ENCODE measurements at places on chromosomes 13 and 19.
A peak's percentile ranks its signal among the peaks of the same experiment; 100 is the strongest.

DNA sequence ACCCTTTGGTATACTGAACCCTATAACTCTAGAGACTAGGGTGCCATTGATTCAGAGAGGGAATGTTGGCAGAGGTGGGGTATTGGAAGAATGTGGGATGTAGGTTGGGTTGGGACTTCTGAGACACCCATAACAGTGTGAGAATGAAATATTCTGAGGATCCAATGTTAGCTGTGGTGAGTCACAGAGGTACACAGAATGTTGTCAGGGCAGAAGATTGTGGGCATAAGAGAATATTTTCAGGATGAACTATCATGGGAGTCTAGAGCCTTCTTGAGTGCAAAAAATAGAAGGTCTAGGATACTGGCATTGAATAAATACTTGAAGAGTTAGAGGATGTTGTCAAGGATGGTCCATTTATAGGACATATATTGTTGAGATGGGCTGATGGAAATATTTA lies 9.0 kb downstream of the KLK13 start:
- DNase-seq = no peak

- DNase-seq = no peak
Observed at GRCh38 chr19:30757837-30758617, 385.8 kb downstream of the ZNF536 start.

- no peak for DNase-seq
Observed at GRCh38 chr13:59532405-59532804, 631.3 kb downstream of the DIAPH3 start.

GRCh38 chr13:113140677-113141600 lies 17.5 kb upstream of the PROZ start:
- DNase-seq = no peak

GRCh38 chr13:87837946-87838345 lies 166.8 kb downstream of the SLITRK5 start:
- DNase-seq = no peak

GRCh38 chr13:28510542-28510941 lies 15.6 kb upstream of the FLT1 start:
- no peak for DNase-seq

- peak; percentile 43 for DNase-seq
Observed at GRCh38 chr19:45615795-45616703, 14.0 kb upstream of the GPR4 start.

DNA sequence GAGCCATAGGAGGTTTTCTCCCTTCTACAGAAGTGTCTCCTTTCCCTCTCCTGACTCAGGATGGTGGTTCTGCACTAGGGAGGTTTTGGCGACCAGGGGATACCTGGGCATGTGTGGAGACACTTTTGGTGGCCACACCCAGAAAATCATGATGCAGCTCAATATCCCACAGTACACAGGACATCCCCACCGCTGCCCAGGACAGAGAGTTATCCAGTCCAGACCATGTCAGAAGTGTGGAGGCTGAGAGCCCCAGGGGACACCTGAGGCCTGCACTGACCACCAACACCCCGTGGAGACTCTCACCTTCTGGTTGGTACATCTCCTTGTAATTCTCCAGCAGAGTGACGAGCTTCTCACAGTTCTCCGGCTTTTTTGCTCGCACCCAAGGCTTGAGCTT lies 16.6 kb downstream of the PEG3 start:
- DNase-seq = no peak

DNA sequence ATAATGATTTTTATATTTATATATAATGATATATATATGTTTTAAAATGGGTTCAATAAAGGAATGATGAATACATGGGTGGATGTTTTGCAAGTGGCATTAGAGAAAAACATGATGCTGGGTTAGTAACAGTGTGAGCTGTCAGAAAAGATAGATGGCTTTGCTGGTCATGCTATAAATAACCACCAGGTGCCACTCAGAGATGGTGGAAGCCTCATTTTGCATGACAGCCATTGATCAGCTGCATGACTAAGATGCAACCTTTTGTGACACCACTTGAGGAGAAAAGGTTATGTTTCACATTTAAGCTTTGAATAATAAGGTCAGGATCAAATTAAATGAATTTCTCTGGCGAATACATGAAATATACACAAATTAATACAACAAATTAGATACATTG lies 737.7 kb downstream of the PCDH9 start:
- no peak for DNase-seq

DNA sequence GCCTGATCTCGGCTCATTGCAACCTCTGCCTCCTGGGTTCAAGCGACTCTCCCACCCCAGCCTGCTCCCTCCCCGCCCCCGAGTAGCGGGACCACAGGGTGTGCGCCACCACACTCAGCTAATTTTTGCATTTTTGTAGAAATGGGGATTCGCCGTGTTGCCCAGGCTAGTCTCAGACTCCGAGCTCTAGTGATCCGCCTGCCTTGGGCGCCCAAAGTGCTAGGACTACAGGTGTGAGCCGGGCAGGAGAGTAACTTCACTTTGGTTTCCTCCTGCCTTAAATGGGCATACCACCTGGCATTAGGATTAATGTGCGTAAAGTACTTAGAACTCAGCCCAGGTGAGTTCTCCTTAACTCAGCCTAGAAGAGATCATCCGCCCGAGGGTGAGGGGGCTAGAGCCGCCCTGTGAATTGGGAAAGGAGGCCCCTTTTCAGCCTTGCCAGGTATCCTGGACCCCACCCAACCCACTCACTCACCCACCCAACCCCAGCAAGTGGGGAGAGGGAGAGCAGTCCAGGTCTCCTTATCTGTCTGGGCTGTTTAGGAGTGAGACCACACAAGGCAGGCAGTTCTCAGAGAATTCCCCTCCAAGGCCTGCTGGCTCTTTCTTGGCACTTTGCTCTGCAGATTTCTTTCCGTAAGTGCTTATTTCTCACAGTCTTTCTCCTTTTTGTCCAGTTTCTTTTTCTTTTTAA lies 1.2 kb upstream of the ZFP36 start:
- DNase-seq = no peak

DNA sequence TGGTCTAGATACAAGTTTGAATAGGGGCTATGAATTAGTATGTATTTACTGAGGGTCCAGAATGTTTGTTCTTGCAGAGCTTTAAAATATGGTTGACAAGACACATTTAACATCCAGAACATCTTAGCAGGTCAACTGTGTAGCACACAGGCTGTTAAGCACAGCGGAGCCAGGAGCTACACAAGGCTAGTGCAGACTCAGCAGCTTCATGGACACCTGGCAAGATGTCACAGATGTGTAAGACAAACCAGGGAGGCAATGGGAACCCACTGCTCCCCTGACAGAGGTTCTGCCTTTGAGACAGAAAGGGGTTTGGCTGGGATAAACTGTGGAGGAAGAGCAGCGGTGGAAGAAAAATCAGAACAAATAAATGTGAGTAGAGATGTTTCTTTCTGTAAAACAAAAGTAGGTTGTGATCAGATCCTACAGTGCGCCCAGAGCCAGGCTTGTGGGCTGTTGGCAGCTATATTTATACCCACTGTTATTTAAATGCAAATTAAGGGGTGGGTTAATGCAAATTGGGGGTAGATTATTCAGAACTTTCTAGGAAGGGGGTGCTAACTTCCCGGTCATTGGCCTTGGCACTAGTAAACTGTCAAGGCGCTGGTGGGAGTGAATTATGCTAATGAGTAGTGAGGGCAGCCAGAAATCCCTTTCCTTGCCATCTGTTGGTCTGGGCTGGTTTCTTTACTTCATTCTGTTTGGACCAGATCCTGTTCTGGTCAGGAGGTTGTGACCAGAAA lies 33.0 kb downstream of the MIPEP start:
- no peak for DNase-seq

DNA sequence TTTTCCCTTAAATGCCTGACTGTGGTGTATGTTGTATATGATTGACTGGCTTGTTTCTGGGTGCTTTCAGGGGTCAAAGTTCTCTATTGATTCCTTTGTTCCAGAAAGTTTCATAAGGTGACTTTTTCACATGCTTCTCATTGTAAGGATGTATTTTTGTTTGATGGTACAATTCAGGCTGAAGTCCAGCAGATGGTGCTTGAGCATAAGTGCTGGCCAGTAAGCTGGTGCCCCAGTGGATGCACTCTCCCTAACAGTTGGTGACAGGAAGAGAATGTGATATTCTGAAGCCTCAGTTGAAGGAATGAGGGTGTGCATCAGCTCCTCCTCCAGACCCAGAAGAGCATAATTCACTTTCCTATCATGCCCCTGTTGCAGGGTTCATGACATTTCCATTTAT lies 1941.6 kb upstream of the PRR20A start:
- no peak for DNase-seq

GRCh38 chr19:36026091-36026876 lies 6.4 kb downstream of the CLIP3 start:
- DNase-seq = no peak

GRCh38 chr19:45485305-45486077 lies 11.4 kb downstream of the RTN2 start:
- peak; percentile 94 for DNase-seq

DNA sequence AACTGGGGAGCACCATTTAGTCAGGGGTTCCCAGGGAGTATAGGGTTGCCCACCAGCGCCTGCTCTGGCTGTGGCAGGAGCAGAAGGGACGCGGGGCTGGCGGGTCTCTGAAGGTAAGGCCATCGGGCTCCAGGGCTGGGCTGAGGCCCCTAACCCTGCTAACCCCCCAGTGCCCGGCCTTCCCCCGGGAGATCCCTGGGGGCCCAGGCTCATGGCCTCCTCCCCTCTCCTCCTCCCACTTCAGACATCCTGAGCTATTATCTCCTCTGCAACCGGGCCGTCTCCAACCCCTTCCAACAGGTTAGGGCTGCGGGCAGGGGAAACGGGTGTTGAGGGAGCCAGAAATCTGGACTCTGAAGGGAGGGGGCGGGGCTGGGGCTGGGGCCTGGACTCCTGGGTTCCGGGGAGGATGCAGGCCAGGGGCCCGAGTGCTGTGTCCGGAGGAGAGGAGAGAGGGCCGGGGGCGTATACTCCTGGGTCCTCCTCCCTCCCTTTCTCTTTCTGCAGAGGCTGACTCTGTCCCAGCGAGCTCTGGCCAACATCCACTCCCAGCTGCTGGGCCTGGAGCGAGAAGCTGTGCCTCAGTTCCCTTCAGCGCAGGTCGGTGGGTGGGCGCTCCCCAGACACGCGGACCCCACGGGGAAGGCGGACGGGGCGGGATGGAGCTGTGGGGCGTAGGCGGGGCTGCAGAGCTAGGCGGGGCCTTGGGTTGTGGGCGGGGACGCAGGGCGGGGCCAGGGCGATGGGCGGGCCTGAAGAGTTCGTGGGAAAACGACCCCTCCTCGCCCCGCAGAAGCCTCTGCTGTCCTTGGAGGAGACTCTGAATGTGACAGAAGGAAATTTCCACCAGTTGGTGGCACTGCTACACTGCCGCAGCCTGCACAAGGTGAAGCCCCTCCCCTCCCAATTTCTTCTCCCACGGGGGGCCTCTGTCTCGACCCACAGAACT lies 15.3 kb downstream of the TTYH1 start:
- DNase-seq = peak; percentile 23

GRCh38 chr13:35894636-35895035 lies 236.5 kb downstream of the DCLK1 start:
- no peak for DNase-seq
